ENCODE measurements at places on chromosomes 6 and 20.

GRCh38 chr6:8780653-8781052 is 345.3 kb upstream of the SLC35B3 start:
- DNase-seq, result no peak
- H3K27me3 ChIP-seq, result no peaks in the 10 kb centered on the region
- no peaks in the 10 kb centered on the region for H3K4me1 ChIP-seq
- no peak overlapping the region for H3K4me3 ChIP-seq
- H3K36me3 ChIP-seq, result no peaks in the 10 kb centered on the region

DNA sequence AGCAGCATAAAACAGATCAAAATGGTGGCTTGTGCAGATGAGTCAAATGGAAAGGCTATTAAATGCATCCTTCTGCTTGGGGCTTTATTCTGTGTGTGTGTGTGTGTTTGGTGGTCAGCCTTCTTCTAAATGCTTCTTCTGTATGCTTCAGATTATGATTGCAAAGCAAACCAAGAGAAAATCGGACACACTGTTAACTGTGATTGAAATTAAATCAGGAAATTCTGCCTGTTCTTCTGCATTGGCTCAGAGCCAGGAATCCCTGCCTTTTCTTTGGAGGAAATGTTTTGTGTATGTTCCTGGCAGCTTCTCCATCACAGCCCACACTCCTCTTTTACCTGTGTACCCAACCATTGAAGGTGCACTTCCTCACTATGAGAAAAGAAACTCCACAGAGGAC is 22.3 kb upstream of the PDE10A start:
- DNase-seq, result no peak
- H3K27me3 ChIP-seq, result no peaks in the 10 kb centered on the region
- H3K36me3 ChIP-seq, result no peaks in the 10 kb centered on the region
- no peaks in the 10 kb centered on the region for H3K4me1 ChIP-seq
- no peak overlapping the region for H3K4me3 ChIP-seq

DNA sequence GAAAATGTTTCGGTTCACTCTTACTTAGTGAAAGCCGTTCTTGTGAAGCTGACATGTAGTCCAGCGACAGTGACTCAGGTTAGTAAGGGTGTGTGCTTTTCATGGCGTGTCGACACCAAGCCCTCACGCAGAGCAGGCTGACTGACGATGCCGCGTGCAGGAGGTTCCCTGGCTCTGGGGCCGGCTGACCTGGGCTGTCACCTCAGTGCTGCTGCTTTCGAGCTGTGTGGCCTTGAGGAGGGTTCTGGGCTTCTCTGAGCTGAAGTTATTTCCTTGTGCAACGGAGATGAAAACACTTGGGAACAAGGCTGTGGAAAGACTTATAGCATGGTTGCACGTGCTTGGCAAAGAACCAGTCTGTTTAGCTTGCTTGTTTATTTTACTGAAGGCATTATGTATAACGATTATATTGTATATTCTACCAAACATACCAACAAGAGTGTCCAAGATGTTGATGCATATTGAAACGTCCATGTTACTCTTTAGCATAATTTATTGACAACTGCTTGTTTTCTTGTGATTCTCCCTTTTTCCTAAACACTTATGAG is 59.2 kb downstream of the PHACTR3 start:
- no peaks in the 10 kb centered on the region for H3K4me1 ChIP-seq
- peaks cover 77% of the 10 kb centered on the region for H3K27me3 ChIP-seq
- no peak overlapping the region for H3K4me3 ChIP-seq
- DNase-seq, result peak; percentile 77

GRCh38 chr6:141210901-141211300 is 921.8 kb upstream of the GJE1 start:
- no peaks in the 10 kb centered on the region for H3K27me3 ChIP-seq
- no peak overlapping the region for H3K27ac ChIP-seq
- H3K4me1 ChIP-seq, result no peaks in the 10 kb centered on the region
- no peaks in the 10 kb centered on the region for H3K36me3 ChIP-seq
- H3K4me3 ChIP-seq, result no peak overlapping the region

DNA sequence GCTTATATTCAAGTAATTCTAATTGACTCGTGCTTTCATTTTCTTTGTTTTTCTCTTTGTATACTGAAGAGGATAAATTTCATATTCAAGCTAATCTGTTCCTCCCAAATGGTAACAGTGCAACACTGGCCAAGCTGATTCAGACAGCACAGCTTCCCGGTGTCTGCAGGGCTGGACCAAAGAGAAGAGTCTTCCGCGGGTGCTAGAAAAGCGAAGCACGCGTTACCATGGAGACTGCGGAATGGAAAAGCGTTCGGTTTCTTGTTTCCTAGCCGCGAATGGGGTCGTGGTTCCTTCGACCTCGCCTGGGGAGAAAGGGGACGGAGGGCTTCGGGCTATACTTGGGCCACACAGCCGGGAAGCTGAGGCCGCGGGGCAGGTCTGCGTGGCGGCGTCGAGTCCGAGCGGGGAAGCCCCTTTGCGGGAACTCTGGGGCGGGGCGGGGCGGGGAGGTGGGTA is 6.2 kb upstream of the ZNF311 start:
- DNase-seq, result no peak

GRCh38 chr6:32668226-32668747 is 1.8 kb upstream of the HLA-DQB1 start:
- H3K36me3 ChIP-seq, result no peaks in the 10 kb centered on the region
- no peaks in the 10 kb centered on the region for H3K4me1 ChIP-seq
- no peaks in the 10 kb centered on the region for H3K27me3 ChIP-seq
- no peak for DNase-seq
- H3K27ac ChIP-seq, result no peak overlapping the region

DNA sequence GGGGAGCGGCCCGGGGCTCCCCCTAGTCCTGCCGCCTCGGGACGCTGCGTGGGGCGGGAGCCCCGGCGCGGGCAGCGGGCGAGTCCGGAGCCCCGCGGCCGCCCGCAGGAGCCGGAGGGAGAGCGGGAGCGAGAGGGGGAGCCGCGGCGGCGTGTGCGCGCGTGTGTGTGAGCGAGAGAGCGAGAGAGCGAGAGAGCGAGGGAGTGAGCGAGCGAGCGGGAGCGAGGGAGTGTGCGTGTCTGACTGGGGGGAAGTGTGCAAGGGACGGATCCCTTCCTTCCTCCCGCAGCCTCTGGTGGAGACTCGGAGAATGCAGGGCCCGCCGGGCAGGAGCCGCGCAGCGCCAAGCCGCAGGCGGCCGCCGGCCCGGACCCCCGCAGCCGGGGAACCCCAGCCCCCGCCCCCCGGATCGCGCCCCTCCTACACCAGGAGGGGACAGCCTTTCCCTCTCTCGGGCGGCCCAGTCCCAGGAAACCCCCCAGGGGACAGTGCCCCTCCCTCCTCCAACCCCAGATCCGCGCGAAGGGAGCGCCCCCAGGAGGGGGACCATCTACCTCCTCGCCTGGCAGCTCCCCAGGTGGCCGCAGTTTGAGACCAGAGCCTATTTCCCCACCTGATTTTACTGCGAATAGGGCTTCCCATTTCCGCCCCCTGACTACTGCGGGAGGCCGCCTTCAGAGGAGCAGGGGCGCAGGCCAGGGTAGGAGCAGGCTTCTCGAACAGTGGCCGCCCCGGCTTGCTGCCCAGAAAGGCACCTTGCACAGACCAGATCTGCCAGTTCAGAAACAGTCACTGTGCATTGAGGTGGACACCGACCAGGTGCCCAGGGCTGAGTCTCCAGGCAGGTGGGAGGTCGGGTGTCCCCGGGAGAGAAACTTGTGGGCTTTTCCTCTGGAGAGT is at the start of gene CDH22:
CDH22 (minus strand) TSS at position 241 of the 900 bp plus-strand sequence. CDS start 57,204 bp downstream, outside the sequence.
- H3K4me3 ChIP-seq, result peak within 1 kb of the TSS; percentile 29
- peaks cover 96% of the 10 kb centered on the region for H3K27me3 ChIP-seq
- H3K4me1 ChIP-seq, result no peaks in the 10 kb centered on the region

DNA sequence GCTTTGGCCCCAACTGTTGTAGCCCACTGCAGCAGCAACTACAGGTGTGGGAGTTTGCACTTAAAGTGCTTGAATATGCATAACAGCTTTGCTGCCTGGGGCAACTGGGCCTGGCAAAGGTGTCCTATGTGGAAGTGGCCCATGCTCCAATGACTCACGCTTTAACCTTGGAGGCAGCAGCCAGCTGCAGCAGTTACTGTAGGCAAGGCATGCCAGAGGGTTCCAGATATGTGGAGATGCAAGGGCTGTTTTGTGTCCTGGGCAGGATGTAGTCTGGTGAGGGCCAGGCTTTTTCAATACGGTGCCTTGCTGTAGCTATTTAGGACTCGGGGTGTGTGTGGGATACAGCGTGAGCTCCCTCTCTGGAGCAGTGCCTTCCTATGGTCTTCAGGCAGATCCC is 150.3 kb downstream of the NKAIN2 start:
- no peak for DNase-seq
- H3K4me1 ChIP-seq, result no peaks in the 10 kb centered on the region
- no peak overlapping the region for H3K27ac ChIP-seq
- H3K4me3 ChIP-seq, result no peak overlapping the region
- no peaks in the 10 kb centered on the region for H3K36me3 ChIP-seq

- peak overlapping the region; percentile 77 for H3K4me3 ChIP-seq
- no peak for DNase-seq
- peaks cover 13% of the 10 kb centered on the region for H3K4me1 ChIP-seq
Measured at GRCh38 chr6:31663961-31664789, 622 bp downstream of the GPANK1 start.

- H3K4me1 ChIP-seq, result no peaks in the 10 kb centered on the region
- no peaks in the 10 kb centered on the region for H3K36me3 ChIP-seq
- no peaks in the 10 kb centered on the region for H3K27me3 ChIP-seq
- no peak for DNase-seq
- no peak overlapping the region for H3K4me3 ChIP-seq
- no peak overlapping the region for H3K27ac ChIP-seq
Measured at GRCh38 chr20:15485519-15485918, 1087.7 kb downstream of the KIF16B start.

DNA sequence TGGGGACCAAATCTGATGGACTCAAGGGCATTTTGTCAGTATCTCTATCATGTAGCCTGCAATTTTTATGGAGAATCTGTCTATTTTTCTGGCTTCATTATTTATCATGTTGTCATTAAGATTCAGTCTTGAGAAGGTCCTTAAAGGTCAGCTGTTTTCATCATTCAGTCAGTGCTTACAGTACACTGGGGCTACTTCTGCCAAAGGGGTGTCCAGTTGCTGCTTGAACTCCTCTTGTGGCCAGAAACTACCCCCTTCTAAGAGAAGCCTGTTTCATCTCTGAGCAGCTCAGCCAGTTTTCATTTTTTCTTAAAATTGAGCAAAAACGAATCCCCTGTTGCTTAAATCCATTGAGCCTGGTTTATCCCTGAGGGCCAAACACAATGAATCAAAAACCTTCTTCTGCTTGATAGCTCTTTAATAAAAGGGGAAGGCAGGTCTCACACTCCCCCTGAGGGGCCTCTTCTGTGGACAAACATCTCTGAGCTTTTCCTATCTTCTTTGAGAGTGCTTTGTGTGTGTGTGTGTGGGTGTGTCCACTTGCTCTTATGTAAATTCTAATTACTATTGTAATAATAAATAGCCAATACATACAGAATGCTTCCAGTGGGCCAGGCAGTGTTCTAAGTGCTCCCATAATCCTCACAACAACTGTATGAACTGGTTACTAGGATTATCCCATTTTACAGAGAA is 172.2 kb downstream of the PLCB1 start:
- no peaks in the 10 kb centered on the region for H3K4me1 ChIP-seq
- no peaks in the 10 kb centered on the region for H3K27me3 ChIP-seq
- no peaks in the 10 kb centered on the region for H3K36me3 ChIP-seq
- H3K4me3 ChIP-seq, result no peak overlapping the region

DNA sequence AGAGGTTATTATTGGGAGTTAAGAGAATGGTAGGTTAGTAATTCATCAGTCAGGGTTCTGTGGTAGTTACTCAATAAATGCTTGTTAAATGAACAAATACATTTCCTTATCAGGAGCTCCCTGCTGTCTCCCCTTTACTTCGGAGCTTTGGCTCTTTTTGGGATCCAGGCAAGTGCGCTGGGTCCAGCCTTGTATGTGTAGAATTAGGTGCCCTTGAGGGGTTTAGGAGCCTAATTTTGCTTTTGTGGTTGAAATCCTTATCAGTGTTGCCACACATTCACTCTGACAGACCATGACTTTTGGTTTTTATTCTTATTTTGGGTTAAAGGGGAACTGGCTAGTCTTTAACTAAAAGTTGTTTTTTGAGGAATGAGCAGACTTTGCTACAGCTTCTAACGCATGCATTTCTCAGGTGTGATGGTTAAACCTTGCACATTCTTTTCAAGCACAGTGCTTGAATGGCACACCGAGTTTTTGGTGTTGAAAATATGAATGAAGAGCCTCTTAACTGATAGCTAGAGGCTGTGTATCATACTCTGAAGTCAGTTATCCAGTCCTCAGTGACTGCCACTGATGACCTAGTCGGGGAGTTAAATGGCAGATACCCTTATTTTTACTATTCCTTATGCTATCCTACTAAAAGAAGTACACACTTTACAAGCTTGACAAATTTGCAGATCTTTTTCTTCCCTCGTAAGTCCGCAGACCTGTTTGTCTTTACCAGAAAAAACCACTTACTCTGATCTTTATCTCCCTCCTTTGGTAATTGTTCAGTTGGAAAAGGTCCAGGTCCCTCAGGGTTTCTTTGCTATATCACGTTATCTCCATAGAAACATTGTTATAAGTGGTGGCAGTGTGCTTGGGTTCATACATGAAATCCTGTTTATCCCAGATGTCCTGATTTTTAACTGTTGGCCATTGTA is 50.7 kb upstream of the PLCG1 start:
- H3K36me3 ChIP-seq, result peaks cover 100% of the 10 kb centered on the region
- H3K27ac ChIP-seq, result peak overlapping the region; percentile 39
- no peak overlapping the region for H3K4me3 ChIP-seq
- no peaks in the 10 kb centered on the region for H3K27me3 ChIP-seq

DNA sequence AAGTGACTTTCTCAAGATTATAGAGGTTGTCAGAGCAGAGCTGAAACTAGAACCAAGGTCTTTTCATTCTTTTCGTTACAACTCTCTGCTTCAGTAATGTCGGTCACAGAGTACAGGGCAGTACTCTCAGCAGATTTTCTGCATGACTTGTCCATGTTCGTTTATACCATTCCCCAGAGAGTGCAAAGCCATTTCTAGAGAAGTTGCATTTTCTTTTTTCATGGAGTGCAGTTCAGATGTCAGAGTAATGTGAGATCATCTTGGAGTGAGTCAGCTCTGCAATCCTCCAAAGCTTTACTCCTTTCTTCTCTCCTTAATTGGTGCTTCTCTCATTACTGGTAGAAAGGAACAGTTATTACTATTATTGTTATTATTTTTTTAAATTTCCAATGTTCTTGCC is 115.6 kb upstream of the B3GAT2 start:
- H3K4me3 ChIP-seq, result no peak overlapping the region
- no peaks in the 10 kb centered on the region for H3K4me1 ChIP-seq
- DNase-seq, result no peak
- no peaks in the 10 kb centered on the region for H3K27me3 ChIP-seq
- H3K36me3 ChIP-seq, result no peaks in the 10 kb centered on the region
- H3K27ac ChIP-seq, result no peak overlapping the region

All from RWPE2 (cell line).